ENCODE measurements at places on chromosomes 1 and 21.

- peak; percentile 66 for DNase-seq
Observed at GRCh38 chr1:214026985-214027384, 39.2 kb downstream of the PROX1 start.

DNA sequence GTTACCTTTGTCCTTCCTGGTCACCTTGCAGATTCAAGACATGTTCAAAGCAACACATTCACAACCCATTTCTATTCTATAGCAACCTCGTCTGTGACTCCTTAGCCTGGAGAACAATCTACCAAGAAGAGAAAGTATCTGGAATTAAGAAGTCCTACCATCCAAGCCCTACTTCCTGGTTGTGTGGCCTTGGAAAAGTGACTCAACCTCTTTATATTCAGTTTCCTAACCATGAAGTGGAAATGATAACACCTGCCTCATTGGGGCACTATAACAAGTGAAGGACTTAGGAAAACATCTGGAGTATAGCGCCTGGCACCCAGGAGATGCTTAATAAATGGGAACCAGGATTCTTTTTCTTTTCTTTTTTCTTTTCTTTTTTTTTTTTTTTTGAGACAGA, 36.5 kb upstream of the SRRM1 start:
- no peak for DNase-seq

DNA sequence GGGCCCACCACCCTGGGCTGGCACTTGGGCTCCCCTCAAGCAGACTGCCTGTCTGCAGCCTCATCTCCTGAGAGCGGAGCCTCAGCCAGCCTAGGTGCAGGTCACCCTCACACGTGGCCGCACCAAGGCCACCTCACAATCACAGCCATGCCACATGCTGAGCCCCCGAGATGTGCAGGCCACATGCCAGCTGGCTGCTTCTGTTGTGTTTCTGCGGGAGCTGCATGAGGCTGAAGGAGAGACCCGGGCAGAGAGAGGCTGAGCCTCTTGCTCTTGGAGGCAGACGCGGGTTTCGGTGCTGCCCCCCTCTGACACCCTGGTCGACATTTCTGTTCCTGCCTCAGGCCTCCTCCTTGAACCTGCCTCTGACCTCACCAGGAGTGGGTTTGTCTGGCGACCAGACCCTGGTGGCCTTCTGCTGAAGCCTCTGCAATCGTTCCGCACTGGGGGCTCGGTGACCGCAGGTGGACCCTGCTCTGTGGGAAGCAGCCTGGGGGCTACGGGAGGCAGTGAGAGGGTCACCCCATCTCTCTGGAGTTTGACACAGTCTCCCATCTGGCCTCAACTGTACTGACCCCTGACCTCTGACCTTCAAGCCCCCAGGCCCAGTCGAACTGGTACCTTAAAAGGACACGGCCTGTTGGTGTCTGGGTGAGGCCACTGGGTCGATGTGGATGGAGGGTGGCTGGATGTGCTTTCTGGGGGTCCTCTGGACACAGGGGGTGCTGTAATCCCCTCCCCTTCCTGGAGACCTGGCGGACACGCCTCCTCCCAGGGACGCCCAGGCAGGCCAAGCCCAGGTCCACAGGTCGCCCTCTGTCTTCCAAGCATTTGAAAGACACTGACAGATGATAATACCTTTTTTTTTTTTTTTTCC, 13.0 kb upstream of the C1orf174 start:
- peak; percentile 76 for DNase-seq

- no peak for DNase-seq
Observed at GRCh38 chr1:91817211-91817905, 68.6 kb downstream of the TGFBR3 start.

DNA sequence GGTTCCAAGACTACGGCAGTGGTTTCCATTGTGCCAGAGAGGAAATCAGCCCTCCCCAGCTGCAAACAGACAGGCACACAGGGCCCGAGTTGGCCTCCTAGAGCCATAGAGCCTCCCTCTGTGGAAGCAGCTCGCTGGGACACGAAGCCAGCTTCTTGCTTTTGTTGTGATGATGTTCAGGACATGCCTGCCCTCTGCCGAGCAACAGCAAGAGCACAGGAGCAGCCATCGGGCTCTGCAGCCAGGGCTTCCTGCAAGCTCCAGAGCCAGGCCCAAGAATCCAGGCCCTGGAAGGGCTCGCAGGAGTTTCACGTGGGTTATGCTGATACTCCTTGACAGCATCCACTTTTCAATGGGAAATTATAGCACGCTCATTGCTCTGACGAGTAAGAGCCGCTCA, 18.5 kb downstream of the NPHP4 start:
- DNase-seq = peak; percentile 63

DNA sequence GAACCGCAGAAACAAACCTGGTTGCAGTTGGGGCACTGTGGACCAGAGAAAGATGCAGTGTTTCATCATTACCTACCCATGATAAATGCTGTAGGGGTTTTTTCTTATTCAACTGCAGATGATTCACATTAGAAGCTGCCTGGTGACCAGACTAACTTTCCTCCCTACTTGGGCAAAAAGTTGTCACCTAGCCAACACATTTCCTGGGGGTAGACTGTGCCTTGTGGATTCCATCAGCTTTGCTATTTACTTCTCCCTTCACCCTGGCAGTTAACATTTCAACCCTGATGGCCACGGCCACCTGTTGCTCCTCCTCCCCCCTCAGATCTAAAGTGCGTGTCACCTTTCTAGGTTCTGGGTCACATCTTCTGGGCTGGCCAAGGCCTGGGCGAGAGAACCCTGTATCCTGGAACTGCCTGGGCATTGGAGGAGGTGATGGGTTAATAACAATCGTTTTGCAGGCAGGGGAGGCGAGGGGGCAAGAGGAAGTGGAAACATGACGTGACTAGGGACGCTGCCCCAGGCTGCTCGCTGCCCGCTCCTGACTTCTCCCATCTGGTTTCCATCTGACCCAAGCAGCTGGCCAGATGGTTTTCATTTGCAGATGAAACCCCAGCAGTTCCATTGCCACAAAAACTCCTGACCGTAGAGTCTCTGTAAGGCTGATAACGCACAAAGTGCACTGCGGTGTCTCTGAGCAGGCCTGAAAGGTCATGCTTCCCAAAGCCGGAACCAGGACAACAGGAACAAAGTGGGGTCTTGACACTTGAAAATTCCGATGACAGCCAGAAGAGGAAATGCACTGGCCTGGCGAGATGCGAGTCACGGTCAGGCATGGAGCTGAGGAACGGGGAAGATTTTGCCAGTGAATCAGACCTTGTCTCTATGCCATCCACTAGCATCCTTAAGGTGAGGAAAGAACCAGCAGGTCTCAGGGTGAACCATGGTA, 36.6 kb downstream of the CAPZB start:
- DNase-seq = no peak

- no peak for DNase-seq
Observed at GRCh38 chr1:116346943-116347673, 25.9 kb upstream of the ATP1A1 start.

- DNase-seq = no peak
Observed at GRCh38 chr1:77386276-77386675, 104.5 kb downstream of the AK5 start.

DNA sequence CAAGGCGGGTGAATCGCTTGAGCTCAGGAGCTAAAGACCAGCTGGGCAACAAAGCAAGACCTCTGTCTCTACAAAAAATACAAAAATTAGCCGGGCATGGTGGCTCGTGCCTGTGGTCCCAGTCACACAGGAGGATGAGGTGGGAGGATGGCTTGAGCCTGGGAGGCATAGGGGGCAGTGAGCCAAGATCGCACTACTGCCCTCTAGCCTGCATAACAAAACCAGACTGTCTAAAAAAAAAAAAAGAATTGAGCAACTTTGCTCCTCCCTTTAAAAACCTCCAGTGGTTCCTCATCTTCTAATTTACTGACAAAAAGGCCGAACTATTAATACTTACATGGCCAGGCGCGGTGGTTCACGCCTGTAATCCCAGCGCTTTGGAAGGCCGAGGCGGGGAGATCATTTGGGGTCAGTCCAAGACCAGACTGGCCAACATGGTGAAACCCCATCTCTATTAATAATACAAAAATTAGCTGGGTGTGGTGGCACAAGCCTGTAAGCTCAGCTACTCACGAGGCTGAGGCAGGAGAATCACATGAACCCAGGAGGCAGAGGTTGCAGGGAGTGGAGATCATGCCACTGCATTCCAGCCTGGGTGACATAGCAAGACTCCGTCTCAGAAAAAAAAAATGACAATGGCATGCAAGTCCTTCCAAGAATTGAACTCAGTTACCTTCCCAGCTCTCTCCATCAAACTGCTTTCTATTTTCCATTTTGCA, 4.4 kb downstream of the ACBD3 start:
- DNase-seq = peak; percentile 23

GRCh38 chr1:7256526-7256925, 471.3 kb downstream of the CAMTA1 start:
- no peak for DNase-seq

DNA sequence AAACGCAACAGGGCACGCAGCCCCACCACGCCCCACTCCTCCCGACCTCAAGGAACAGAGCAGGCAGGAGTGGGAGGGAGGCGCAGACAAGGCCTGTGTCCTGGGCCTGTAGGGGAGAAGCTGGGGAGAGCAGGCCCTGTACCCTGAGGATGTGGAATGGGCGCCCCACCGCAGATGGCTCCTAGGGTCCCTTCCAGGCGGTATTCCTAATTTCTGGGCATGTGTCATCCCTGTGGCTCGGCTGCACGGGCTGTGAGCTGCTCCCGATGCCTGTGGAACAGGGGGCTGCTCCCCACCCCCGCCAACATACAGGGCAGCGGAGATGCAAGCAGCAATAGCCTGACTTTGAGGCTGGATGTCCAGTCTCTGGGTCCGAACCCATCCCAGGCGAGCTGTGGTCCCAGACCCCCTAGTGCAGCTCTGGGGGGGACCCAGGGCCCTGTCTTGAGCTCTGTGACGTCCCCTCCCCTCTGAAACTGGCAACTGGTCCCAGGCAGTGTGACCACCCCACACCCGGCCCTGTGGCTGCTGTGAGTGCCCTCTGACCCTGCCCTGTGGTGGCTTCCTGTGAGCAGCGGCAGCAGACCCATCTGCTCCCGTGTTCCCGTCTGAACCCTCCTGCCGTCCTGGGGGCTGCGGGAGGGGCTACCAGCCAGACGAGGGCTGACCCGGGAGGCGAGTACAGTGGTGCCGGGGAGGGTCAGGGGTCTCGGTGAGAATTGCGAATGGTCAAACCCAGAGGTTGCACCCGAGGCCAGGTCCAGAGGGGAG, 13.9 kb upstream of the COL6A2 start:
- DNase-seq = no peak

DNA sequence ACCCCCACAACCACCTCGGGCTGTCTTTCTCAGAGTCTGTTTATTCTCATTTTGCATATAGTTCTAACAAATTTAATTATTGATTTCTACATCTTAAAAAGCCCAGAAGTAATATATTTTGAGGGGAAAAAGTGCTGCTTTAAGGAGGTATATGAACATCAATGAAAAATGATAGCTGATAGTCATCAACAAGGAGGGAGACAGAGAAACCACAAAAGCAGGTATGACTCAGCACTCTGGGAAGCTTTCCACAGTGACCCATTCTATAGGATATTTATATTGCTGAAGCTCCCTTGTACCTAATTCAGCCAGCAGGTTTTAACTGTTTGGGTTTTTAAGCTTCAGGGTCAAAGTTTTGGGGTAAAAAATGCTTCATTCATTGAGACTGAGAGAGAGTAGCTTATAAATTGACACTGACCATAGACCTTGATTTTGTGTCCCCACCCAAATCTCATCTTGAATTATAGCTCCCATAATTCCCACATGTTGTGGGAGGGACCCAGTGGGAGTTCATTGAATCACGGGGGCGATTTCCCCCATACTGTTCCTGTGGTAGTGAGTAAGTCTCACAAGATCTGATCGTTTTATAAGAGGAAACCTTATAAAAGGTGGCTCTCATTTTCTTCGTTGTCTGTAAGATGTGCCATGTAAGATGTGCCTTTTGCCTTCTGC, 27.4 kb downstream of the VANGL1 start:
- DNase-seq = no peak

DNA sequence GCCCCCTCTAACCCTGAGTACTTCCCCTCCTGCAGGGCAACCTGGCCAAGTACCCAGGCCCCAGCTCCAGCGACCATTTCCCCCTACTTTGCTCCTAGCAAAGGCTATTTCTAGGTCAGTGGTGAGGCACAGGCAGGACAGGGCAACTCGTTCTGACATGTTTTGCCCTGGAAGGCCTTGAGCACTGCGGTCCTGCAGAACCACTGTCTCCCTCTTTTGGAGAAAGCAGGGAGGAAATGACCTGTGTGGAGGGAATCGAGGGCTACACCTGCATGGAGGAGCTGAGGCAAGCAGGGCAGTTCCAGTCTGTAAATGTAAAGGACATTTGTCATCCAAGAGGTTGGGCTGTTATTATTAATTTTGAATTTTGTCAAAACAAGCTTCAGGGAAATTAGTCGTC, 99.1 kb downstream of the PPIAL4G start:
- DNase-seq = no peak

DNA sequence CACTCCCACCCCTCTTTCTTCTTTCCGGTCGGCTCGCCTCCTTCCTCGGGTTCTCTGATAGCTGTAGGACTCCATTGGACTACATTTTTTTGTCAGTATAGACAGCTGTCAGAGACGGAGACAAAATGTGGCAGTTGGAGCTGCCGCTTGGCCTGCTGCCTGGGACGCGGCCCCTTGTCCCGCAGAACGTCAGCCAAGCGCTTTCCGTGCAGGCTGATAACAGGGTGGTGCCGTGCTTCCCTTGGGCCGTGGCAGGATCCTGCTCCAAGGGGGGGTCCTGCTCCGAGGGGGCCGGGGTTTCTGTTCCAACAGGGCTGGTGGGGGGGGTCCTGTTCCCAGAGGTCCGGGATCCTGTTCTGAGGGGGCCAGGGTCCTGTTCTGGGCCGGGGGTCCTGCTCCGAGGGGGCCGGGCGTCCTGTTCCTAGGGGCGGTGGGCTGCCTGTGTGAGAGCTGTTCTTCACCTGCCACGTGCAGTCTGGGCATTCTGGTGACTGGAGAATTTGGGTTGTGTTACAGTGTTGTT, 4.9 kb downstream of the SKI start:
- DNase-seq = no peak

GRCh38 chr1:18299441-18300338, 181.0 kb upstream of the KLHDC7A start:
- DNase-seq = peak; percentile 82

DNA sequence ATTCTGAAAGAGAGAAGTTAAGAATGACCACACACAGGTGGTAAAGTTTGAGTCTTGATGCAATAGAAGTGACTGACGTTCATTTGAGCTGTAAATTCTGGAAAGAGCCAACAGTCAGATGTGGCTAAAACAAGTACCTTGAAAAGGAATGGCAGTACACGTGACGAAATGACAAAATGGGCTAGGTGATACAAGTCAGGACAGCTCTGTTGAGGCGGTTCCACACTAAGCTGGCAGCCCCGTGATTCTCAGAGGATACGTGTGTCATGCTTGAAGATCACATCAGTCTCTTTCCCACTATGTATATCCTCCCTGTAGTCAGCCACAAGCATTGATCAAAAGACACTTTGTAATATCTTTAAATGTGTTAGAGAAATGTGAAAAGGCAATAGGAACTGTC, 881.3 kb upstream of the ADGRL2 start:
- DNase-seq = no peak

- no peak for DNase-seq
Observed at GRCh38 chr1:213409971-213410370, 358.9 kb downstream of the RPS6KC1 start.
